ENCODE measurements at places on chromosomes 2 and 18.

DNA sequence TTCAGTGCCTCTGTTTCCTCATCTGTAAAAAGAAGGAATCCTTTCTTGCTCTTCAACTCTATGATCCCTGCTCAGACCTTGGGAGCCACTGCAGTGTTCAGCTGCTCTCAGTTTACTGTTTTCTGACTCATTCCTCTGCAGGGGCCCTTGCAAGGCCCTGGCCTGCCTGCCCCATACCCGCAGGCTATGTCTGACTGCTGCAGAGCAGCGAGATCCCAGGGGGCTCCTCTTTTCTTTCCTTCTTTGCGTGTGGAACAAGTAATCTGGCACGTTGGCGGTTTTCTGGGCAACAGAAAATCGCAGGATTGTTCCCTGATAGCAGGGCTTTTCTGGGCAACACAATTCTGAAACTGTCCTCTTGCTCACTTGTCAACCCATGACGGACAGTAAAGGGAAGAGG lies 376.0 kb downstream of the DCC start:
- DNase-seq, result no peak

DNA sequence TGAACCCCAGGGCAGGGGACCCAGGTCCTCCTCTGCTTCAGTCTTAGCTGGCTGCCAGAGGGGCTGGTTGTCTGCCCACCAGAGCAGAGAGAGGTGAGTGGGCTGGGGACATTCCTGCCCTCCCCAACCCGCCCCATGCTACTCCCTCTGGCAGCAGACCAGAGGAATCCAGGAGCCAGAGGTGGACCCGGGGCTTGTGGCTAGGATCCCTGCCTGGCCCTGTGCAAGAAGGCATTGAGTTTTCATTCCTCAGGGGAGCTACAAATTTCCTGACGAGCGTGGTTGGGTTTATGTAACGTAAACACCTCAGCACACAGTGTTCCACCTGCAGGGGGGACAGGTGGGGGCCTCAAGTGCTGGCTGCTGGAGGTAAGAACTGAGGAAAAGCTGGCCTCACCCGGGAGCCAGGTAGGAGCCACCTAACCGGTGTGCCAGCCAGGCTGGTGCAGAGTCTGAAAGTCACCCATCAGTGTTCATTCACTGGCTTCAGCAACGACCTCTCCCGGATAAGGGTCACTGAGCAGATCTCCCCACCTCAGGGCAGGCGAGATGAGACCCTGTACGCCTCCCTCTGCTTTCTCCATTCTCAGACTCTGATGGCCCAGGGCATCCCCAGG lies 246.8 kb downstream of the DYSF start:
- DNase-seq, result no peak

- no peak for DNase-seq
Observed at GRCh38 chr18:62461591-62461990, 61.2 kb upstream of the ZCCHC2 start.

DNA sequence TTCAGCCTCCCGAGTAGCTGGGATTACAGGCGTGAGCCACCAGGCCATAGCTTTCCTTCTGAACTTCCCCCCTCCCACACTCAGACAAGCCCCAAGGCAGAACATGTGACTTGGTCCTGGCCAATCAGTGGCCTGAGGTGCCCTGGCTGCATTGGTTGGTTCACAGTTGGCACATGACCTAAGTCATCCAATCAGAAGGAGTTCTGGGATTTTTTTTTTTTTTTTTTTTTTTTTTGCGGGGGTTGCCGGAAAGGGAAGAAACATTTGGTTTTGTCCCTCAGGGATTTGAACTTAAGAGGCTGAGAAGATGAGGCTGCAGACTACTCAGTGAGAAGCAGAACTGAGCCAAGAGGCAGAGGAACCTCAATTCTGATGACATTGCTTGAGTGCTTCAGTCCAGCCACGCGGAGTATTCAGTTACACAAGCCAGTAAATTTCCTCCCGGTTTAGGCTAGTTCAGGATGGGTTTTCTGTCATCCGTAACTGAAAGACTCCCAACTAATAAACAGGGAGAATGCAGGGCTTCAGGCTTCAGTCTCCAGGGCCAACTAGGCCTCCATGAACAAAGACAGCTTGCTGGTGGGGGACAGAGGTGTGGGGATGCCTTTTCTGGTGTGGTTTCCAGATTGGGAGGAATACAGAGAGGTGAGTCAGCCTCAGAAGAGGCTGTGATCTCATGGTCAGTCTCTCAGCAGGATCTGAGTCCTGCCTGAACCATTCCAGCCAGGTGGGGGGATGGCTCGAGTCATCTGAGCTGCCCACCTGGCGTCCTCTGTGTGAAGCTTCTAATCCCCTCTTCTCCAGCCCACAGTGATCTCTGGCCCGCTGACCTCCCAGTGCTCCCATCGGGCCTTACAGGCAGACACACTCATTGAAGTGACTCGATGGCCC lies 9.2 kb downstream of the PTMA start:
- peak; percentile 41 for DNase-seq

DNA sequence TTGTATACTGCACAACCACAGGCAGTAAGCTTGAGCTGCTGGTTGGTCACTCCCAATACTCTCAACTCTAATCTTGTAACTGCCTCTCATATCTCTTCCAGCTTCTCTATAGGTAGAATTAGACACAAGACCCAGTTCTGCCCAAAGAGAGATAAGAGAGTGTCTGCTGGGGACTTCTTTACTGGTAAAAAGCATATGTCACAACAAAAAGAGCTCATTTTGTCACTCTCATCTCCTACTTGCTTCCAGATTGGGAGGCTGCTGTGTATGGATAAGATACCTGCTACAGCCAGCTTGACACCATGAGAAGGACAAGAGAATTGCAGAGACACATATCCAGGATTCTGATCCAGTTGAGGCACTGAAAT lies 165.2 kb downstream of the PTH2R start:
- DNase-seq, result no peak

- DNase-seq, result peak; percentile 73
Observed at GRCh38 chr18:23231340-23232021, 96.2 kb downstream of the CABLES1 start.

GRCh38 chr2:98043101-98043500 lies 43.9 kb upstream of the VWA3B start:
- no peak for DNase-seq

DNA sequence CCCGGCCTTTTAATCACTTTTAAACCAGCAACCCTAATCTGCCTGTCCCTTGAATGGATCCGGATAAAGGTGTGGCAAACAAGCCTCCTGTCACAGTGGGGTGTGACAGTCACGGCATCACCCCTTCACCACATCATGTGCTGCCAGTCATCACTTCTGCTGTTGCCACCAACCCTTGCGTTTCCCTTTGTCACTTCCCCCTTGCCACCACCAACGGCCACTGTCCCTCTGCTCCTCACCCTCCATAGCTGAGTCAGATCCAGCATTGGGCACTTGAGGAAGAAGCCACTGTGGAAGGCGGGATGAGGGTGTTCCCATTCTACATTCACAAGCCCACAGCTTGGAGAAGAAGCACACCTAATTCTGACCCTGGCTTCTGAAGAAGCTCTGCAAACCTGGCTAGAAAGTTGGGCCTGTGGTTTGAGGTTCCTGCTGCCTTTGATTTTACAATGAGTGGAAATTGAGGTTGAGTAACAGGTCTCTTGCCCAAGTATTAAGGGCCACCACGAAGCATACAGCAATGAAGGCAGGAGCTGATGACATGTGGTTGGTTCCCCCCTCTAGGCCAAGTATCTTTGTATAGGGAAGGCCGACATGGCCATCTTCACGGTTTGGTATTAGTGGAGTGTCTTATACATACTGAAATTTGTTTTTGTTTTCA lies 22.9 kb upstream of the DARS1 start:
- DNase-seq, result peak; percentile 54

DNA sequence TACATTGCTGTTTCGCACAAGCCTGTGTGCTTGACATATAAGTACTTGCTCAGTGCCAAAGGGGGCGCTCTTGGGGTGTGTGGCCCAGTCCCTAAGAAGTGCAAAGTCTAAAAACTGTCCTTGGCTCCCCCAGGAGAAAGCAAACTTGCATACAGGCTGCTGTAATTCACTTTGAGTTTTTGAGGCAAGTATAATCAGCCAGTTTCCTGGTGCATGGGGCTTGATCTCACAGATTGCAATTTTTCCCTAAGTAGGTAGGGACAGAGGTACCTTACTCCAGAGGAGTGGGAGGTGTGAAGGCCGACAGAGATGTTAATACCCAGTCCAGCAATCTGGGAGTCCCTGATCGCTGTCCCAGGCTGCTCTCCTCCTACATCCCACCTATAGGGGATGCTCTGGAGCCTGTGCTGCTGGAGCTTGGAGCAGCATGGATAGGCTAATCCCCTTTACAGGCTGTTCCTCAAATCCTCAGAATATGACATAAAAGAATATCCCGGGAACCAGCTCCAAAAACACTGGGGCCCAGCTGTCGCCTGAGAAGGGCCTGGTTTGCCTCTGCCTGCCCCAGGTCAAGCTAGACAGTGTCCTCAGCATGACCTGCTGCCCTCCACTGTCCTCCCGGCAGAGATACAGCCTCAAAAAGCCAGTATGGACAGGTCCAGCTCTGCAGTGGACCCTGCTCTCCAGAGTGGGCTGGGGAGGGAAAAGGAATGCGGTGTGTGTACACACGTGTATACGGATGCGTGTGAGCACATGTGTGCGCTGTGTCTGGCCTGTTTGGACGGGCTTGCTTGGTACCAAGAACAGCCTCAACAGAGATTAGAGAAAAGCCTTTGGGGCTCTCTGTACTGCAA lies 136.5 kb upstream of the HAAO start:
- no peak for DNase-seq

- DNase-seq, result no peak
Observed at GRCh38 chr2:217168496-217168895, 308.6 kb upstream of the TNP1 start.

DNA sequence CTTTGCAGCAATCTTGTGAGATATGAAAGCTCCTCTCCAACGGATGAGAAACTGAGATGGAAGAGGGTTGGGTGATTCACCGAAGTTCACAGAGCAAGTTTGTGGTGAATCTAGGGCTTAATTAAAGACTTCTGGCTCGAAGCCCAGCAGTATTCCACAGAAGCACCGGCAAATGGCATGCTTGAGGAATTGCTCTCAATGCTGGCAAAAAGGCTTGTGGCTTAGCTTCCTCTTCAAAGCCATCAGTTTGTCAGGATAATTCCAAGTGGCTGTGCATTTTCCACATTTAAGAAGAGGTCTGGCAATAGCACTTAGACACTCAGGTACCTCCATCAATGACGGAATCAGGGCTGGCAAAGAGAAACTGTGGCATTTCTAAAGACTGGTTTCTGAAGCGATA lies 98.7 kb upstream of the SLC66A3 start:
- DNase-seq, result no peak

DNA sequence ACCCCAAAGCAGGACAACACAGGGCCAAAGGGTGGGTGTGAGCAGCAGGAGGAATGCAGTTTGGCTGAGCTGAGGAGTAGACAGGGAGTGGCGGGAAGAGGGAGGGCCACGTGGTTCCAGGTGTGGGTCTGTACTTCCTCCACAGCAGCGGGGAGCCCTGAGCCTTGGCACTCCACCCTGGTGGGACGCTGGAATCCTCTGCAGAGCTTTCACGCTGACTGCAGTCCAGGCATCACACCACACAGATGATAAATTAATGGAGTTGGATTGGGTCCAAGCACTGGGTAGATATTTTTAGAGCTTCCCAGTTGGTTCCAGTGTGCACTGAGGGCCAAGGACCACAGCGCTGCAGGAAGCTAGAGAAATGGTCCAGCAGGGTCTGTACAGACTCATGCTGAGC lies 67.0 kb upstream of the TMEM200C start:
- no peak for DNase-seq

- no peak for DNase-seq
Observed at GRCh38 chr18:45155526-45155925, 459.8 kb upstream of the SLC14A2 start.

DNA sequence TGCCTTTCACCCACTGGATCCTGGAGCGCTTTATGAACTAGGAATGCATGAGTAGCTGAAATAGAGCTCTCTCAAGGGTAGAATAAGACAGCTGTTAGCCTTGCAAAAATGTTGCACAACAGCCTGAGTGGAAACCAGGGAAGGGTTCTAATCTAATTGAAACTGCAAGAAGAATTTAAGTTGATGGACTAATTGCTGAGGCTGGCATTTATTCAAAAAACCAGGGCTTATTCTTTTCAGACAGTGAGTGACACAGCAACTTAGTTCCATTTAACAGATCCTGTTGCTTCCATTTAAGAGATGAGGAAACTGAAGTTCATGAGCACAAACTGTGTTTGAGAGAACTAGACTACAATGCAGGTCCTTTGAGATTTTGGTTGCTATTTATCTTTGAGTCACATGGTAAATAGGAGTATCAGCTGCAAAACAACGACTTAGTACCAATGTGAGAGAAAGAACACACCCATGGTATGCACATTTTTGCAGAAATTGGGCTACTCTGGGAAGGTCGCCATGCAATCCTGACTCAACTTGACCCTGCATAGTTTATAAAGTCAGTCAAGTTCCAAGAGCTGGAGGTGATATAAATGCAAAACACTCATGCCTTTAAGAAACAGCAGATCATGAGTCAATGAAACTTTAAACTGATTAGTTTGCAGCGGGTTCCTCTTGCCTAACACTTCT lies 76.4 kb upstream of the PARD3B start:
- no peak for DNase-seq

DNA sequence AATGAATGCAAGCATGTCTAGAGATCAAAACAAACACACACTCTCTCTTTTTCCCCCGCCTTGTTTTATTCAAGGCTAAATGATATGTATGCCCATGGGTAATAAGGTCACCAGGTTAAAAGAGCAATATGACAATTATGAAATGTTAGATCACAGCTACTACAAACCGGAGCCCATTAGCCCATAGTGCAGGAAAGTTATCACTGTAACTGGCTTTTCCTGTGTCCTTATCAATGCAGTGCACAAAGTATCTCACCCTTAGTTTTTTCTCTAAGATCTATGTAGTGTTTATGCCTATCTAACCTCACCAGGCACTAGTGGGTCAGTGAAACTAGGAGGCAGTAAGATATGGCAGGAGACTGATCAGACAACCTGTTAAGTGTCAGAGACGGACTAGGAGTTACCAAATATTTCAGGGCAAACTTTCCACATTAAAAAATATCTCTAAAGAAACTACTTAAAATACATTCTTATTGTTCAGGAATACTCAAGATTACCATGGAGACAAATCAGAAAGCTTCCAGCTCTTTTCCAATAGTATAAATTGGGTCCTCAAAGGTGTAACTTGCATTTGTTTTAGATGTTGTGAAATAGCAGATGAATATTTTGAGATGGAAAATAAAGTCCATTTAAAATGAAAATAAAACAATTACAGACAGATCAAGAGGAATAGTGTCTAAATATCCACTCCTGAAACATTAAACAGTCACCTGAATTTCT lies 282.2 kb downstream of the EXOC6B start:
- DNase-seq, result no peak

DNA sequence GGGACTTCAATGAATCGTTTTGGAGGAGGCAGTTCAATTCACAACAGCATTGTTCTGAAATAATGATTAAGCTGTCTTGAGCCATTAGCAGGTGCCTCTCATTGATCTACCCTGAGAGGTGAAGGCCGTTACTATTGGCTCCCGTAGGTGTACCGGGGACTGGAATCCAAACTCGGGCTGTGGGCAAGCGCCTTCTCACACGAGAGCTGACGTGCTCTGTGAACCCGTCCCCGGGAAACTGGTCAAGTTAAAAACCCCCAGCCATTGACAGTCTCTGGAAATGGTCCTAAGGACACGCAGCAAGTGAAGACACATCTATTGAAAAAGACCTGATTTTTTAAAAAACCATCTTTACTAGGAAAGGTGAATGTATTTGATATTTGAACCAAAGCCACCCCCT lies 8.1 kb upstream of the NFATC1 start:
- no peak for DNase-seq

- DNase-seq, result no peak
Observed at GRCh38 chr2:1848599-1848995, 104.3 kb upstream of the PXDN start.
